Activated CD4-positive, CD25-positive, alpha-beta regulatory T cell treated with anti-CD3 and anti-CD28 coated beads, Interleukin-2, amount 50 U/mL, for 72 hours (primary cell): ENCODE measurements at places on chromosomes 5 and 9.

- DNase-seq = no peak
Measured at GRCh38 chr5:27266184-27266583, 227.8 kb upstream of the CDH9 start.

- DNase-seq = no peak
Measured at GRCh38 chr5:116672203-116672602, 97.6 kb upstream of the SEMA6A start.

- DNase-seq = no peak
Measured at GRCh38 chr5:82351754-82352145, 73.6 kb upstream of the RPS23 start.

- no peak for DNase-seq
Measured at GRCh38 chr9:87259543-87260518, 237.8 kb upstream of the DAPK1 start.

- DNase-seq = no peak
Measured at GRCh38 chr5:134638760-134639201, 6.2 kb upstream of the SAR1B start.

DNA sequence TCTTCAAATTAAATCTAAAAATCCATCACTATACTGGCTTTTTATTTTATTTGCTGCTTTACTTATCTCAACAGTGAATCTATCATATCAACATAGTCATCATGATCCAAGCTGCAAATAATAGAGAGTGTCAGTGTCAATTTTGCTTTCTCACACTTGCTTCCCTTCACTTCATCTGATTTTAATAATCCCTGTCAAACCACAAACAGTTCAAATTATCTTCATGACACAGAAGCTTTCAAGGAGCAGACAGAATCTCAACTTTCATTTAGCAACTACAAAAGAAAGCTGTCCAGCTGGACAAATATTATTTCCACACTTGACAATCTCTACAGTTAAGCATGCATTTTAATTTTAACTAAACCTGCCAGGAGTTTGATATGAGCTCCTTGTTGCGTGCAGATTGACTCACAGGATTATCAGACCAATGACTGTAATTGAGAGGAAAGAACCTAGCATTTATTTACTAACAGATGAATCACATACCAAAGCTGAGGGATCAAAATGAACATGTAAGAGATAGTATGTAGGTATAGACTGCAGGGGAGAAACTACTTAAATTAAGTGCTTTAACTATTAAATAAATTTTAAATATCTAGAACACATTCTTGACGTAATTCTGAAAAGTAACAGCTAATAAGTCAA, 56.0 kb downstream of the KIAA0825 start:
- DNase-seq = no peak

- DNase-seq = peak; percentile 64
Measured at GRCh38 chr9:91193087-91193657, 168.5 kb downstream of the AUH start.

DNA sequence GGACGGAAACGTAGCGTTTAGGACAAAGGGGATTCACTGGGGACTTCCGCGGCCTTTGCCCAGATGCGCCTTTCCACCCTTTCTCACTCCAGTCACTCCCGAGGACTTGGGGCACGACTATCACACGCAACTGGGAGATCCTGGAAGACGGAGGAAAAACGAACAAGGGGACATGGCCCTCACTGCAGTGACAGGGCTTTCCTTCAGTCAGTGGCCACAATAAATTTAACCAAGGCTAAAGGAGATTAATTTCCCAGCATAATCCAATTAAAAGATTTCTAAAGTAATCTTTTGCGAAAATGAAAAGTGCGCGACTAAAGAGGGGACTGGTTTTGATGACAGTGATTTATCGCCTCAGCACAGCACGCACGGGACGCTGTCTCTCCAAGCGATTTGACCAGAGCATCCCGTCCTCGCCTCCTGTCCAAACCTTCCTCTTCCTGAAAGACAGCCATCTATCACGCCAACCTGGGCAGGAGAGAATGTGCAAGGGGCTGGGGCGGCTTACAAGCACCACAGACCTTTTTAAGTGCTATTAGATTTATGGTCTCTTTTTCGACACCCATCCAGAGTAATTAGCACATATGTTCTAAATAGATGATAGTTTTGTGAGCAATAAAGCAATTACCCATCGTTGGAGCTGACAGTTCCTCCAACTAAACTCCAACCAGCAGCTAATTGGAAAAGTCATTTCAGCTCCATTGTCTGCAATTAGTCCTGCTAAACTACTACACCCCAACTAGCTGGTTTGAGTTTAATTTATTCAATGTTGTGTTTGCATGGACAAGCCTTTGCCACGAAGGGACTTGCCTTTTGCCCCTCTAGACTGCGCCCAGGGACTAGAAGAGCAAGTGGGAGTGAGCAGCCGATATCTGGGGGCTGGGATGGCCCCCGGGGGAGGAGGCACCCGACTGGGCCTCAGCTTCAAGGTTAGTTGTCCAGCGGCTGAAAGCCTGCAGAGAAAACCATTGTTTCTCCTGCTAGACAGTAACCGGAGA, 7.4 kb downstream of the NR2F1-AS1 start:
- DNase-seq = no peak

GRCh38 chr5:180090769-180091546, 19.4 kb upstream of the RNF130 start:
- DNase-seq = no peak

- DNase-seq = no peak
Measured at GRCh38 chr5:10607023-10607665, 43.3 kb downstream of the ANKRD33B start.

GRCh38 chr5:89450149-89450538, 567.2 kb upstream of the MEF2C start:
- DNase-seq = no peak

GRCh38 chr5:91477408-91477807, 94.3 kb upstream of the ARRDC3 start:
- no peak for DNase-seq
